ENCODE measurements at places on chromosomes 11 and 22. TPM values are rescaled to one million over a fixed set of nuclear protein-coding genes. Genes with fewer than 3 reads are reported as not detected.
A peak's percentile ranks its signal among the peaks of the same experiment; 100 is the strongest.

DNA sequence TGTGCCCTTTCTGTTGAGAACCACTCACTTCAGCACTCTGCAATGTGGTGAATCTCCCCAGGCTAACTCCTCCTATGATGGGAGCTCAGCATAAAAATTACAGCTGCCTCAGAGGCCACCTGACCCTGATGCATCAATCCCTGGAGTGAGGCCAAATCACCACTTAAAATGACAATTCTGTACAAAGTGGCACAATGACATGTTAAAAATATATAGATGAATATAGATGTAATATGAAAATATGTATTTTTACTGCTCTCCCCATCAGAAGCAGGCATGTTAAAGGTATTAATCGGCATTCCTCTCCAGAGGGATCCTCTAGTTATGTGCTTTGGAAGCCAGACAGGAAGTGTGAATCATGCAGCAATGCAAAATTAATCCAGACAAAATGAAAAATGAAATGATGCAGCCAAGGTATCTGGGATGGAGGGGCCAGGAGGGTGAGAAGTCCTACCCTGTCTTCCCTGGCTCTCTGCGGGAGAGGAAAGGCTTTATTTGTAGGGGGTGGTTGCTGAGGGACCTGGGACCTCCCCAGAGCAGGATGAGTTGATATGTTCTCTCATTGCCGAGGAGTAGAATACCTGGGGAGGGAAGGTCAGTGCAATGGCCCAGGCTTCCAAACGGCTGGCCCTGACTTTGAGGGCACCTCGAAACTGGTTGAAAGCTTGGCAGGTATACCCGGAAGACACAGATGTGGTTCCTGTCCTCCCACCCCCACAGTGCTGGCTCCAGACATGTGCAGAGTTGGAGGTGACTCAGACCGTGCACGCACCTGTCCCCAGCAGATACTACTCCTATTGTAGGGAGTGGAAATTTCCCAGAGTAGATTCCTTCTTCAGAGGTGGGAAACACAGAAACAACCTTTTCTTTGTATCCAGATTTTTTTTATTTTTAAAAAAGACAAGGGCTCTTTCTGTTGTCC, 347.9 kb upstream of the NCAM1 start:
- no peak for DNase-seq

- no peak for DNase-seq
Measured at GRCh38 chr11:27291954-27292636, 70.9 kb downstream of the CCDC34 start.

The PDGFD gene
- 13.1 TPM for total RNA-seq

- DNase-seq, result no peak
Measured at GRCh38 chr11:60910281-60910687, 3.7 kb upstream of the TMEM109 start.

DNA sequence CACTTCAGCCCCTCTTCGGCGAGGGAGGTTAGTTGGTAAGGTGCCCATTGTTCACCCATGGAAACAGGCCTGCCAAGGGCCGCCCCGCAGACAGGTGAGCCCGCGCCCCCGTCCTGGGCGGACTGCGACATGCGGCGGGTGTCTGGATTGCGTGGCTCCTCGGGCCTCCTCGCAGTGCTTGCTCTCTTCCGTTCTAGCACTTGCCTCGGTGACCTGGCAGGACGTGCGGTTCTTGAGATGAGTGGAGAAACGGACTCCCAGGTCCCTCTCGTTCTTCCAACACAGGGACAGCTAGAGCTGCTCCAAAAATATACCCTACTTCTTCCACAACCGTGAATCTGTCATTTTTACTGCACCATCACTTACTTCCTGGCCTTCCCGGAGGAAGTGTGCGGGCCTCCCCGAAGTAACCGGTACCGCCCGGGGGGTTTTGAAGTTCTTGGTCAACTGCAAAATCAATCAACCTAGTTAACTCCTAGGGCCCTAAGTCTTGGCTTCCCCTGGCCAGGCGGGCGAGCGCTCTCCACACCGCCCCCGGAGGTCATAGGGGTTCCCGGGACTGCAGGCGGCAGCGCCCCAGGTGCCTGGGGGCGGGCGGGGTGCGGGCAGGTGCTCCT, 745 bp upstream of the ZBTB44 start:
- DNase-seq, result no peak

- no peak for DNase-seq
Measured at GRCh38 chr11:74321487-74322188, 10.2 kb upstream of the P4HA3 start.

GRCh38 chr11:130313383-130314183, 1.1 kb downstream of the ZBTB44 start:
- DNase-seq, result no peak

GRCh38 chr22:26561756-26562417, 28.0 kb downstream of the TPST2 start:
- DNase-seq, result peak; percentile 38

The CCDC188 gene
- not detected for total RNA-seq

The ELMOD1 gene
- 95.5 TPM for total RNA-seq

DNA sequence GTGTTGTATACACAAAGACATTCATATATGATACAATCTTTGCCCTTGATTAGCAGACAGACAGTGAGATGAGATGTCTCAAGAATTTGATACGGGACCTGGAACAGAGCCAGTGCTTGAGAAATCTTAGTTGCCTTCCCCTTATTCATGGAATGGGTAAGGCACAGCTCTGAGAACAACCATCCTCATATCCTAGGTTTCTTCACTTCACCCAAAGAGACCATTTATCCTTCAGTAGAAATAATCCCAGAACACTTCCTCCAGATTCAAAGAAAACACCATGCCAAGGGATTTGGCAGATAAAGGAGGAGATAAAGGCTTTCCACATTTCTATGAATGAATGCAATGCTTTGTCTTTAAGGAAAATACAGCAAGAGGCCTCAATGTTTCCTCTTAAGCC, 8.8 kb upstream of the IZUMO1R start:
- no peak for DNase-seq

DNA sequence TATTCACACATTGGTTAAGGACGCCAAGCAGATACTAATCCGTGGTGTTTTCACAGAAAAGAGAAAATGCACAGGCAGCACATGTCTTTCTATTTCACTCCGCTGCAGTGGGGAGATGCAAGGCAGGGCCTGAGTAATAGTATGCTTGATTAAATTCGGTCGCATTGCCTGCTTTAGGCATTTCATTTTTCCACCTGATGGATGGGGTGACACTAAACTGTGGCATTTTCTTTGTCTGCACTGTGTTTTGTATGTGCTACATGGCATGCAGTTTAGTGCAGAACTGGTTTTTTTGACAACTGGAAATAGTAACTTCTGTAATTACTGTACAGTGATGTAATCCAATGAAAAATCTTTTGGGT, 94.9 kb downstream of the SLC17A6 start:
- no peak for DNase-seq

The RHBDD3 gene
- total RNA-seq, result 14.3 TPM

GRCh38 chr11:96151501-96151900, 191.5 kb downstream of the MAML2 start:
- no peak for DNase-seq

DNA sequence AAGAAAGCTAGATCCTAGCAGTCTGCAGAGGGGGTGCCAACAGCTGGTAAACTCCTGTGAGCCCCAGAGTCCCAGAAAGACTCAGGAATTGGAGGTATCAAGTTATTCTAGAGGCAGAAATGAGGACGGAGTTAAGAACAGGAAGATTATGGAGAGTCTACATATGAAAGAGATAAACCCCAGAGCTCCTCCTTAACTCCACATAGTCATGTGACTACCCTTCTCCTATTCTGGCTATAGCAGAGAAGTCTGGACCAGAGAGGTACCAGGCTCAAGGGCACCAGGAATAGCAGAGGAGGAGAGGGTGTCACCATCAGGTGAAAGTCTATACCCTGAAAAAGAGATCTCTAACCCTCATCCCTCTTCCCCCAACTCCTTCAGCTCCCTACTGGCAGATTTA, 29.6 kb downstream of the SCUBE2 start:
- no peak for DNase-seq

GRCh38 chr11:131488238-131488637, 117.8 kb downstream of the NTM start:
- DNase-seq, result peak; percentile 48

GRCh38 chr22:24954114-24954463, 1.6 kb downstream of the KIAA1671 start:
- no peak for DNase-seq

DNA sequence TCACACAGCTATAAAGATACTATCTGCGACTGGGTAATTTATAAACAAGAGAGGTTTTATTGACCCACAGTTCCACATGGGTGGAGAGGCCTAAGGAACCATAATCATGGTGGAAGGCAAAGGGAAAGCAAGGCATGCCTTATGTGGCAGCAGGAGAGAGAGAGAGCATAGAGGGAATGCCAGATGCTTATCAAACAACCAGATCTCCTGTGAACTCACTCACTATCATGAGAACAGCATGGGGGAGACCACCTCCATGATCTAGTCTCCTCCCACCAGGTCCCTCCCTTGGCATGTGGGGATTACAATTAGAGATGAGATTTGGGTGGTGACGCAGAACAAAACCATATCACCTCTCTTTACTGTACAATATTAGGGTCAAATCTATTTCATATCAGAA, 1101.6 kb upstream of the RAG2 start:
- no peak for DNase-seq

The ARHGEF17 gene
- total RNA-seq, result 19.2 TPM

The GLB1L3 gene
- 0.47 TPM for total RNA-seq

GRCh38 chr11:94002226-94002625, 18.9 kb upstream of the HEPHL1 start:
- no peak for DNase-seq

DNA sequence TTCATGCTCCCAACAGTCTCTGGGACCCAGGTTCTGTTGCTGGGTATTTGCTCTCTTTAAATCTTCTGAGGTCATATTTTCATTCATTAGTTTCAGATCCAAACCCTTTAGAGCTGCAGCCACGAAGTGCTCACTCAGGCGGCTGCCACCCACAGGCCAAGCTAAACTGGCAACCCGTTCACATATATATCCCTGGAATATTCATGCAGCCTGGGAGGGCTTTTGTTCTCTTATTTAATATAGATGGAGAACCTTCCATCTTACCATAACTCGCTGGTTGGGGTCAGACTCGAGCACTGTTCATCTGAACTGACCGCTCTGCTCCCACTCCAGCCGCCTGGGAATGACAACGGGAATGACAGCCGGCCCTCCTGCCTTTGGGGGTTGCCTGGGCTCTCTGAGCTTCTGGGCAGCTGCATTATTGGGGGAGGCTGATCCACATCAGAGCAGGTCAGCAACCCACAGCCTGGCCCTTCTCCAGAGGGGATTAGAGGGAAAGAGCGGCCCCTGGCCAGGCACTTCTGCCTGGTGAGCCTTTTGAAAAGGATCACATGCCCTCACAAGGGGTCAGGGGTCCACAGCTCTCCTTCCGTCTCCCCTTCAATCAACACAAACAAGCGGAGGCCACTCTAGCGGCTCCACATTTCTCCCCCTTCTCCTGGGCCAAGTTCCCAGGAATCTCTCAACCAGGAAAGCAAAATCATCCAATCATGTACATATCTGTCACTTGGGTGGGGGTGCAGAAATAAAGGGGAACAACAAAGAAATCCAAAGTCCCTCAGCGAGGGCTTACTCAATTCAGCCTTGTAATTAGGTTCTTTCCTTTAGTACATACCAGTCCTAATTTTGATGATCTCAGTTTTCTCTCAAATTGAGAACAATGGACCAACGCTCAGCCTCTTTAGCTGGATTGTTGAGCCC, 11.8 kb downstream of the TMEM184B start:
- no peak for DNase-seq

DNA sequence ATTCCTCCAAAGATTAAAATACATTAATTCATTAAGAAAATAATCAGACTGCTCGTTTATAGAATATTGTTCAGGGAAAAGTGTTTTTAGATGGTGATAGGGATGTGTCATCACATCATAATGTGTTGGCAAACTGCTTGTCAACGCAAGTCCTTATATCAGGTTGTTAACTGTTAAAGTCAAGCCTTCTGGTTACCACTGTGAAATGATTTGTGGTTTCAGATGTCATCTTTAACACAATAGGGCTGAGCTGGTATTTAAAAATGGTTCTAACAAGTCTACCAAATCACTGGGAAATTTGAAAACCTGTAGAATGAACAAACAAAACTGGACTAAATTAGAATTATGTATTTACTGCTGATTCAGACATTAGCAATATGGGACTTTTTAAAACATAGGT, 2.4 kb upstream of the MMP13 start:
- no peak for DNase-seq

The ZNF214 gene
- total RNA-seq, result 17.9 TPM

DNA sequence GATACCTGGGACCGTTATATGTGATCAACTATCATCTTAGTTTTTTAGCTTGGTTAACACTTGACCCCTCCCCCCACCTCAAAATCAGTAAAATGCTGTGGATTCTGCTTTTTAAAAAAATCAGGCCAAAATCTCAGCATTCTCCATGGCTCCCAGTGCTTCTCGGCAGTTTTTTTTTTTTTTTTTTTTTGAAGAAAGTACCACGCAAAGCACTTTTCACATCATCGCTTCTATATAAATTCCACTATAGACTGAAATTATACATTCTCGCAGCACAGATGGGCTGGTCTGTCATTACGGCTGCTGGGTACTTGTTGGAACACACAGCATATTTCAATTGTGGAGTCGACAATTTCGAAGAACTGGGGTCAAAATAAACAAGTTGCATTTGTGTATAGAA, 67.7 kb upstream of the PPARA start:
- DNase-seq, result no peak

The SCGB1D2 gene
- total RNA-seq, result not detected

The APOA4 gene
- not detected for total RNA-seq

The ADM2 gene
- not detected for total RNA-seq

GRCh38 chr22:31185056-31185455, 25.1 kb downstream of the RNF185 start:
- DNase-seq, result no peak

DNA sequence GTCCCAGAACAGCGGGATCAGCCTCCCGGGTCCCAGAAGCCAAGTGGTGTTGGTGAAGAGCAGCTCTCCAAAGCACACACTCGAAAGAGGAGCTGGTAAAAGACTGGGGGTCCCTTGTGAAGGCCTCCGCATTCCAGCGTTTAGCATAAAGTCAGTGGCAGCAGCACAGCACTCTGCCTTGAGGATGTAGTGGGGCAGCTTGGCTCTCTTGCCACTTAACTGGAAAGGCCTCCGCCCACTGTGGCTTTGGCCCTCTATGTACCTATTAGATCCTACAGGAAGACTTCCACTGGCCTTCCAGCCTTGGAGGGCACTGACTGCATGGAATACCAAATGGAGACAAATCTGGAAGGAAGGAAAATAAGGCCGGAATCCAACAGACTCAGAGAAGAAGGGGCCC, 1455.3 kb downstream of the BRD1 start:
- DNase-seq, result no peak

- no peak for DNase-seq
Measured at GRCh38 chr11:67440229-67441097, 2.8 kb downstream of the CORO1B start.
